Glutamatergic neuron (in vitro differentiated cells): ENCODE measurements at places on chromosomes 3 and 15. TPM values are rescaled to one million over a fixed set of nuclear protein-coding genes. Genes with fewer than 3 reads are reported as not detected.

Gene TGM4
- total RNA-seq: not detected

Gene CPB1
- total RNA-seq: not detected

DNA sequence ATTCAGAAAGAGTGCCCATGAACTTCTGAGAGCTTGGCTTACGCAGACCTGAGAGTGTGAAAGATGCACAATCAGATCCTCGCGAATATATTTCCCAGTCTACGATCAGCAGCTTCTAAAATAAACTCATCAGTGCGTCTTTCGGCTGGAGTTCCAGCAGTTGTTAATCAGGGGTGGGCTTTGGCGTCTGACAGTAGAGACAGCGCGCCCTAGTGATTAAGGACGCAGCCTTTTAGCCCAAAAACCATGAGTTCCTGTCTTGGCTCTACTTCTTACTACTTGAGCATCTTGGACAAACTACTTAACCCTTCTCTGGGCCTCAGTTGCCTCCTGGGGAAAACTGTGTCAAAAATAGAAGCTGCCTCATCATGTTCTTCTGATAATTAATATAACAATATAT is 15.8 kb upstream of the ARRDC4 start:
- no peak for DNase-seq

- DNase-seq: no peak
These were observed 6.7 kb downstream of the VIPR1 start for GRCh38 chr3:42509111-42509510.

GRCh38 chr3:112038863-112039262 is 4.3 kb downstream of the TMPRSS7 start:
- DNase-seq: no peak

DNA sequence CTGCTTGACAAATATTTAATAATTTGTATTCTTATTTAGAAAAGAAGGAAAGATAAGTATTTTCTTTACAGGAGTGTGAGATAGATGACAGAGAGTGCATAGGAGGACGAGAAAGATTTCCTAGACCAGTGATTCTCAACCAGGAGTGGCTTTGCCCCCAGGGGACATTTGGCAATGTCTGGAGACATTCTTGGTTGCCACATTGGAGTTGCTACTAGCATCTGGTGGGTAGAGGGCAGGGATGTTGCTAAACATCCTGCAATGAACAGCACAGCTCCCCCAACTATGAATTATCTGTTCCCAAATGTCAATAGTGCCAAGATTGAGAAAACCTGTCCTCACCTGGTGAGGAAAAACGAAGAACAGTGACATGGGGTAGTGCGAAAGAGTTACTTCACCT is 30.8 kb upstream of the MINAR1 start:
- DNase-seq: no peak

- DNase-seq: no peak
These were observed 47.7 kb downstream of the CHCHD6 start for GRCh38 chr3:126751611-126752302.

GRCh38 chr3:161558236-161558635 is 61.6 kb downstream of the OTOL1 start:
- DNase-seq: no peak

GRCh38 chr3:74106925-74107324 is 482.2 kb upstream of the PDZRN3 start:
- DNase-seq: no peak
